ENCODE measurements at places on chromosomes 7 and 10.

DNA sequence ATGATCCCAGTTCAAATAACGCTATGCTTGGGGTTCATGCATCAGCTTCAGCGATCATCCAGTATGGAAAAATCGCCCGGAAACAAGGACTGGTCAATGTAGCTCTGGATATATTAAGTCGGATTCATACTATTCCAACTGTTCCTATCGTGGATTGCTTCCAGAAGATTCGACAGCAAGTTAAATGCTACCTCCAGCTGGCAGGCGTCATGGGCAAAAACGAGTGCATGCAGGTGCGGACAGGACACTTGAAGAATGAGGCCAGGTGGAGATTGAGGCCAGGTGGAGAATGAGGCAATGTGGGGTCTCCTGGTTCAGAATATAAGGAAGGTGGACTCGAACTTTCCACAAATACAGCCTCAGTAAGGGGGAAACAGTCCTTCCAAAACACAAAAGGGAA is 105.8 kb downstream of the TRRAP start:
- no peak overlapping the region for H3K4me3 ChIP-seq
- H3K4me1 ChIP-seq = no peaks in the 10 kb centered on the region
- DNase-seq = no peak
- H3K27me3 ChIP-seq = no peaks in the 10 kb centered on the region
- H3K27ac ChIP-seq = no peak overlapping the region
- H3K36me3 ChIP-seq = no peaks in the 10 kb centered on the region

DNA sequence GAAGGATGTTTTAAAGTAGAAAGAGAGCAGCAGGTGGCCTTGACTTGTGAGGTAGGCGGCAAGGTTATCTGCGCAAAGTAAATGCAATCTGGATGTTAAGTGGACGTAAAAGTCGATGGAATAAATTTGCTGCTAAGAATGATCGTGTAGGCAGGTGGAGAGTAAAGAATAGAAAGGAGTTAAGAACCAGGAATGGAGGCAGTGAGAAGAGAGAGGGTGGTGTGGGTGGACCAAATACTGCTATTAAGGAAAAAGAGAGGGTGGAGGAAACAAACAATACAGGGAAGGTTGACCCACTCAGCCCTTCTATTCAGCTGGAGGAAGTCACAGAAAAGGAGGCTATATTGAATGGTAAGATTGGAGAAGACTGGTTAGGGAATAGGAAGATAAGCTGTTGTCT is 1.9 kb upstream of the CUL1 start:
- no peaks in the 10 kb centered on the region for H3K36me3 ChIP-seq
- no peak for DNase-seq
- peak overlapping the region; percentile 100 for H3K27ac ChIP-seq
- peaks cover 8% of the 10 kb centered on the region for H3K4me1 ChIP-seq
- H3K4me3 ChIP-seq = no peak overlapping the region

- H3K4me3 ChIP-seq = no peak overlapping the region
- no peaks in the 10 kb centered on the region for H3K27me3 ChIP-seq
- H3K4me1 ChIP-seq = peaks cover 3% of the 10 kb centered on the region
Measured at GRCh38 chr7:46145412-46145811, 224.3 kb upstream of the IGFBP3 start.

GRCh38 chr10:18498998-18499397 is 152.4 kb downstream of the NSUN6 start:
- H3K4me3 ChIP-seq = no peak overlapping the region
- no peaks in the 10 kb centered on the region for H3K36me3 ChIP-seq
- no peak overlapping the region for H3K27ac ChIP-seq
- DNase-seq = no peak
- peaks cover 5% of the 10 kb centered on the region for H3K4me1 ChIP-seq

GRCh38 chr10:32379950-32380551 is 33.1 kb upstream of the EPC1 start:
- H3K4me3 ChIP-seq = no peak overlapping the region
- DNase-seq = no peak
- H3K36me3 ChIP-seq = no peaks in the 10 kb centered on the region
- H3K27ac ChIP-seq = peak overlapping the region; percentile 43

GRCh38 chr7:15403751-15404150 is 158.1 kb downstream of the AGMO start:
- no peak for DNase-seq
- no peak overlapping the region for H3K4me3 ChIP-seq
- H3K36me3 ChIP-seq = no peaks in the 10 kb centered on the region
- no peaks in the 10 kb centered on the region for H3K4me1 ChIP-seq

DNA sequence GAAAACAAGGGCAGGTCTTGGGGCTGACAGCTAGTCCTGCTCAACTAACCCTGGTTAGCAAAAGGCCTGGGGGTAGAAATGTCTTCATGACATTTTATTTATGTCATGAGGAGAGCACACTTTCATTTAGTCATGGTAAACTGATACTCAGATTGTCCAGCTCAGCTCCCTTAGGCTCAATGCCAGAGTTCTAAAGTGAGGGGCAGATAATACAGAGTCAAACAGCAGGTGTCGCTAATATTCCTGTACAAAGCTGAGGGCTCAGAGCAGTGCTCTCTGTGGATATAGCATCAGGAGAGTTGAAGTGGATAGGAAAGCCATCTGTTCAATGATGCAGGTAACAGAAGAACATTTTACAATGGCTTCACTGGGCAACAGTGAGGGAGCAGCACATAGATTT is 26.8 kb upstream of the CALCR start:
- no peaks in the 10 kb centered on the region for H3K36me3 ChIP-seq
- H3K27ac ChIP-seq = no peak overlapping the region
- H3K4me1 ChIP-seq = no peaks in the 10 kb centered on the region
- no peaks in the 10 kb centered on the region for H3K27me3 ChIP-seq

DNA sequence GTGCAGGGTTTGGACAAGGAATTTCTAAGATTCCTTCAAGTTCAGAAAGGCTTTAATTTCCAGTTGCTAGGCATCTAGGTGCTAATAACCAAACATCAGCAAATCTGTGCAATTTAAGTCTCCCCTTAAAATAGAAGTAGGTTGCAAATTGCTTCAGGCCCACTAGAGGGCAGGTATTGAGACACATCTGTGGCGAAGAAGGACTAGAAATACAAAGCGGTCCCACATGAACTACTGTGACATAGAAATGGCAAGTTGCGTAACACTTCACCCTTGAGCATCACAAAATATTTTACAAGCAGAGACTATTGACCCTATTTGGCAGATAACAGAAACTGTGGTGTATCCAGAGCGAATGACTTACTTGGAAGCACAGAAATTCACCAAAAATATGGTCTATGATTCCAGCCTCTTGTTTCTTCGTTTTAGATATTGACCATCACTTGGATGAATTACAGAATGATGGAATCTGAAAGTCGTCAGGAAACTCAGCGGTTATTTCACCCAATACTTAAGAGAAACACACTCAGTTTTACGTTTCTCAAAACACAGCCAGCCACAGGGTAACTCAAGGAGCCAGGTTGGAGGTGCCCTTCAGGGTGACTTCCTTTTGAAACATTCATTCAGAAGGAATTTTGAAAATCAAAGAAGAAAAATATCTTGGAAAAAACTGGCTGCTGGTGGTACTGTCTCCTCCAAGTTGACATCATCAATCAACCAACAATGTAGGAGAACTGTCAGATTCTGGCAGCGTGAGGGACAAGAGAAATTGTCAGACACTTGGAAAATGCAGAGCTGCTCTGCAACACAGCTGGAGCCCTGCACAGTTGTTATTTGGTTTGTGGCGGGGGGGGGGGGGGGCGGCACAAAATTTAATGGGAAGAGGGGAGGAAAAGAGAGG is 256.3 kb upstream of the MINDY3 start:
- no peaks in the 10 kb centered on the region for H3K4me1 ChIP-seq
- H3K27me3 ChIP-seq = no peaks in the 10 kb centered on the region
- no peak overlapping the region for H3K4me3 ChIP-seq
- no peak for DNase-seq
- H3K36me3 ChIP-seq = no peaks in the 10 kb centered on the region

DNA sequence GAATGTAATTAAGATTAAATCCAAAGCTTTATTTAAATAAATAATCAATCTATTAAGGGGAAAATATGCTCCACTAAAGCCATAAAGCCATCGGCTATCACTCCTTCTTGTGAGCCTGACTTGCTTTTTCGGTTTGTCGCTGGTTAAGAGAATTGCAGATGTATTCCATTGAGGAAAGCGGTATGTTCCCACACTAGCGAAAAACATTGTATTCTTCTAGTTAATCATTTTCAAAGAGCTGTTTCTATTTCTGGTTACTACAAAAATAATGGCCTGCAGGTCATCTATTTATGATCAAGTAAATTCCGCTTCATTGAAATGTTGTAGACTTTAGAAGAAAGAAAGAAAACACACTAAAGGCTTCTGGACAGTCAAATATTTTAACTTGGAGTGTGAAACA is 173.4 kb downstream of the CACNB2 start:
- peaks cover under 1% of the 10 kb centered on the region for H3K4me1 ChIP-seq
- H3K27me3 ChIP-seq = no peaks in the 10 kb centered on the region
- no peak overlapping the region for H3K4me3 ChIP-seq
- peak overlapping the region; percentile 85 for H3K27ac ChIP-seq
- no peak for DNase-seq

- H3K4me3 ChIP-seq = no peak overlapping the region
- no peaks in the 10 kb centered on the region for H3K4me1 ChIP-seq
Measured at GRCh38 chr10:107718864-107719263, 554.4 kb upstream of the SORCS1 start.

DNA sequence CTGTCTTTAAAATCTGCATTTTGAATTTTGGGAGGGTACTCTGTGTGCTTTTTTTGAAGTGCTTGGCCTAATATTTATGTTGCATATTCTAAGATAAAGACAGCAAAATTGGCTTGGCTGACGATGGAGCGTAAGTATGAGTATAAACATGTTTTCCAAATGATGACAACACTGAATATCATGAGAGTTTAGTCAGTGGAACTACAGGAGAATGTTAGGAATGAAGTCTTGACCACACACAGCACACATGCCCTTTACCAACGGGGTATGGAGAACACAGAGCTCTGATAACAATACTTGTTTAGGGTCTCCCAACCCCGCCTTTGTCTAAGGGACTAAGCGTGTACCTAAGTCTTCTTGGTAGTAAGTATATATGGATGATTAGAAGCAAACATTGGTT is 253.9 kb upstream of the FZD8 start:
- no peak overlapping the region for H3K27ac ChIP-seq
- no peaks in the 10 kb centered on the region for H3K27me3 ChIP-seq
- H3K36me3 ChIP-seq = no peaks in the 10 kb centered on the region
- no peak overlapping the region for H3K4me3 ChIP-seq
- H3K4me1 ChIP-seq = peaks cover 6% of the 10 kb centered on the region

DNA sequence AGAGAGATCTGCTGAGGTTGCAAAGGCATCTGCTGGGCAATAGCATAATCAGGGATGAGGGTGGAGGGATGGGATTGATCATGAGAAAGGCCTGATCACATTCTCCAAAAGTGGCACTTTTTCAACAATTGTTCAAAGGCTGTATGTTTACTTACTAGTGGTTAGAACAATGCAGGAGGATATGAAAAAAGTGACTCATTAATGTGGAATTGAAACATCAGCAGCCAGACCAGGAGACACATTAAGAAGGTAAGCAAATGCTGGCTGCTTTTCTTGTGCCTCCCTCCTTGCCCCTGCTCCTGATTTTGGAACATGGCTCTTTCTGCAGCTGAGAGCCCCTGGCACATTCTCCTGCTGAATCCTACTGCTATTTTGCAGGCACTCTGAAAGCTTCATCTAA is 63.5 kb downstream of the FAM204A start:
- H3K4me1 ChIP-seq = peaks cover 7% of the 10 kb centered on the region
- H3K36me3 ChIP-seq = no peaks in the 10 kb centered on the region
- no peak overlapping the region for H3K27ac ChIP-seq
- no peak overlapping the region for H3K4me3 ChIP-seq

DNA sequence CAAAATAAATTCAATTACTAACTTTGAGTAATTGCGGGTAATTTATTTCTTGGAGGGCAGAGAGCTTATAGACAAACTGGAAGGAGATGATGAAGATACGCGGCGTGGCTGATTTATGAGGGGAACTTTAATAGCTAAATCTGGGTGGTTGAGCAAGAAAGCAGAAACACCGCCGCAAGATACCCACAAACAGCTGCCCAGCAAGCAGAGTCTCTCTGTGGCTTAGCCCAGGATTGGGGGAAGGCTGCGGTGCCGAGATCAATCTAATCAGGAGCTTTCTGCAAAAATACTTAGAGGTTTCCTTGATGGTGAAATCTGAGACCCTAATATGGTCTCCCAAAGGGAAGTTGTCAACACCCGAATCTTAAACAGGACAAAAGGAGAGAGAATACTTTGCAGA is 94.9 kb upstream of the MGMT start:
- H3K27me3 ChIP-seq = no peaks in the 10 kb centered on the region
- no peak for DNase-seq
- H3K4me3 ChIP-seq = no peak overlapping the region
- H3K27ac ChIP-seq = no peak overlapping the region
- no peaks in the 10 kb centered on the region for H3K4me1 ChIP-seq

GRCh38 chr7:158726277-158726807 is 21.7 kb upstream of the NCAPG2 start:
- DNase-seq = no peak
- H3K36me3 ChIP-seq = no peaks in the 10 kb centered on the region
- H3K4me3 ChIP-seq = no peak overlapping the region
- no peaks in the 10 kb centered on the region for H3K4me1 ChIP-seq
- H3K27ac ChIP-seq = no peak overlapping the region

DNA sequence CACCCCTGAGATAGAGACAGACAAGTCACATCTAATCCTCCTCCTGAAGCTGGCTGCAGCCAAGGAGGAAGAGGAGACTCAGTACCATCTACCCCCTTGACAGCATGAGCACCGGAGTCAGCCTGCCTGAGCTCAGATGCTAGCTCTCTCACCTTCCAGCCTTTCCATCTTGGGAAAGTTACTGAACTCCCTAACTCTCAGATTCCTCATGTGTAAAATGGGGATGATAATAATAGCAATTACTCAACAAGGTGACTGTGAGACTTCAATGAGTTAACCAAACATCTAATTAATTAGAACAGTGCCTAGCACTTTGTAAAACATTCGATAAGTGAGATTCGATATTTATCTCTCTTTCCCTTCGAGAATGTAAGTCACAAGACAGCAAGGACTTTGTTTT is 6.4 kb downstream of the KDM7A start:
- no peak for DNase-seq
- H3K36me3 ChIP-seq = no peaks in the 10 kb centered on the region
- H3K4me1 ChIP-seq = peaks cover 2% of the 10 kb centered on the region
- no peaks in the 10 kb centered on the region for H3K27me3 ChIP-seq

DNA sequence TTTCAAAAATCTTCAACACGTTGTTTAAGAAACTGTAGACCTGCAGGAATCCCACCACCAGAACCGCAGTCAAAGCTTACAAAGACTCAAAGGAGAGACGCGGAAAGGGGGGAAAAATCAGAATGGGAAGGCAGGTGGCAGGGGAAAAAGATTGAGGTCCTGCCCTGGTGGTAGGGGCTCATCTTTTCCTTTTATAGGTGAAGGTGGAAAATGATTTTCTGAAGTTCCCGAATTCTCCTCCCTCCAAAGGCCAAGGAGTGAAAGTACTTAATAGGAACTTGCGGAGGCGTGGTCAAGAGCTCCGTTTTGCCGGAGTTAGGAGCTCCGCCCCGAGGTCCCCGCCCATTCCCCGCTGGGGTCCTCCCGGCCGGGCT is 724 bp downstream of the BBIP1 start:
- no peaks in the 10 kb centered on the region for H3K36me3 ChIP-seq
- H3K4me3 ChIP-seq = peak overlapping the region; percentile 90
- H3K4me1 ChIP-seq = peaks cover 1% of the 10 kb centered on the region
- peak; percentile 96 for DNase-seq
- H3K27ac ChIP-seq = peak overlapping the region; percentile 48
